Naive B cell (primary cell): ENCODE measurements at places on chromosomes 13 and 19.

DNA sequence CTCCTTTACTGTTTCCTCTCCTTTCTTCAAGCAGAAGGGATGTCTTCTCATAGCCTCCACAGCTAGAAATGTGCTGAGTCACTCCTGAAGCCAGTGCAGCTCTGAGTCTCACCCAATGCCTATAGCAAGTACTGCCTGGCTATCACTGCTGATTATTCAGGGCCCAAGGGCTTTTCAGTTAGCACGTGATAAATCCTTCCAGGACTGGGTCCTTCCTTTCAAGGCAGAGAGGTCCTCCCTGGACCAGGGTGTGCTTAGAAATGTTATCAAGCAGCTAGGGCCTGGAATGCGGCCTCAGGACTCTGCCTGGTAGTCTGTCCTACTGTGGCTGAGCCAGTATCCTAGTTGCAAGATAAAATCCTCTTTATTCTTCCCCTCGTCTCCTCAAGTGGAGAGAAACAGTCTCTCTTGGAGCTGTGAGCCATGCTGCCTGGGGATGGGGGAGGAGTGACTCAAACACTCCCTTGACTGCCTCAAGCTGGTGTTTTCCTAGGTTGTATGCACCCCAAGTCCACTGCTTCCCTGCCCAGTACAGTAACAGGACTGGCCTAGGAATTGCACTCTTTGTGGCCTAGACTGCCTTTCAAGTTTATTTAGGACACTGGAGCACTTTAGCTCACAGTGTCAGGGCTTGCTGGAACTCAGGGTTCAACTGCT lies 198.7 kb upstream of the SERP2 start:
- no peak for DNase-seq

- no peak for DNase-seq
Observed at GRCh38 chr19:13700621-13701020, 63.7 kb upstream of the MRI1 start.

DNA sequence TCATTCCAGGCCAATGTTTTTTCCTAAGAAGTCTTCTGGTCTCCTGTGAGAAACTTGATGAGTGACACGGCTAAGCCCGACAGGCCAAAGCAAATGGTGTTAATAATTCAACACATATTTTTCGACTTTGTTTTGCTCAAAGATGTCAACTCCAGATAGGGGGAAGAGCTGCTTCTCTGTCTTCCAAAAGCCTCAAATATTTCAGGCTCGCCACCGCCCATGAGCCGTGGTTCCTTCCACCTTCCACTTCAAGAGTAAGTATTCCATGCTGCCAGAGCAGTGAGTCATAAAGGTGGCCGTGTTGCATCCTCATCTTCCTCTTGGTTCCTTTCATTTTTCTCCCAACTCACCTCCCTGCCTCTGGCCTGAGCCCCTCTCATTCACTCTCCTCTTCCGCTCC lies 272.6 kb downstream of the EFNB2 start:
- DNase-seq: no peak

- peak; percentile 40 for DNase-seq
Observed at GRCh38 chr19:46766569-46767317, 20.5 kb upstream of the STRN4 start.

GRCh38 chr19:5961969-5962945 lies 15.7 kb downstream of the RANBP3 start:
- DNase-seq: peak; percentile 40

DNA sequence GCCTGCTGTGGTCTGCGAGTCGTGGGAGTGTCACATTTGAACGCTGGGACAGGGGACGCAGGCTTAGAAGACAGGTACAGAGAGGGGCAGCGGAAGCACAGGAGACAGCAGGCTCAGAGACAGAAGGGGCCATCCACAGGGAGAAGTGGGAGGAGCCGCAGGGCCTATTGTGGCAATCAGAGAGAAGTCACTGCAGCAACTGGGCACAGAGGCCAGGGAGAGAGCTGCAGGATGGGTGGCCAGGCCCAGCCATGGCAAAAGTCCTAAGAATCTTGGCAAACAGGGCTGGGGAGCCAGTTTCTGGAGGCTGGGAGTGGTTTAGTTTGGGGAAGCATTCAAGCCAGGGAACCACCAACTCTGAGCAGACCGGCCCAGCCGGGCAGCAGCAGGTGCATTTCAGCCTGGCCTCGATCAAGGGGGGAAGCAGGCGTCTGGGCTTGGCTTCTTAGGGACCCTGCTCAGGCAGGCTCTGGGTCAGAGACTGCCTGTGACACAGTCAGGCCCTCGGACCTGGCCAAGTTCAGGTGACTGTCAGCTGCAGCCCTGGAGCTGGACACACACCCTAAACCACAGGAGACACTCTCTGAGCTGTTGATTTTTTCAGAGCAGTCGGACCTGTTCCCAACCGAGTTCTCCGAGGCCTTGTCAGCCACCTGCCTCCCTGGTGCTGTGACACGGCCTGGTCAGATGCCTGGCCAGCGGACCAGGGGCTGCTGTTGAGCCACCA lies 11.8 kb downstream of the SH3GL1 start:
- no peak for DNase-seq

DNA sequence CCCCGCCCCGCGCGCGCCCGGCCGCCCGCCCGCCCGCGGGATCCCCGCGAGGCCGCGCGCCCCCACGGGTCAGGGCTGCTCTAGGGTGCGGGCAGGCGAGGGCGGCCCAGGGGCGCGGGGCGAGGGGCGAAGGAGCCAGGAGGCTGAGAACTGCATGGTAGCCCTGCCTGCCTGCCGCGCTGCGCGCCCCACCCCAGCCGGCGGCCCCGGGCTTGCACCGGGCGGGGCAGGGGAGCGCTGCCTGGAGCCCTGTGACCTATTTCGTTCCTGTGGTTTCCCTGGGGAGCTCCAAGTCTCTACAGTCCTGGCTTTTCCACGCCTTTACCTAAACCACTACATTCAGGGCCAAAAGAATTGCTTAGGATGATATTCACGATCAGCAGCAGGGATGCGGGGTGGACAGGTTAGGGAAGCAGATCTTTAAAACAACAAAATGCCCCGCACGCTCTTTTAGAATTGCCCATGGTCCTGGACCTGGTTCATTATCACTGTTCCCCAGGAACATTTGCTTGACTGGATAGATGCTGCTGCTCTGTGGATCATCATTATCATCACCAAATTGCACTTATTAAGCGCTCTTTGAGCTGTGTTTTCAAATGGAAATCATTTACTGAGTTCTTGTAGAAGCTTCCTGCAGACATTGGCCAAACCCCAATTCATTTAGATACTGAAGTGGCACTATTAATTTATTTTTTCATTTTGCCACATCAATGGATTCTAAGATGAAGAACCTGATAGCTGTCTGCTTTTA lies 421 bp upstream of the GPR12 start:
- no peak for DNase-seq

DNA sequence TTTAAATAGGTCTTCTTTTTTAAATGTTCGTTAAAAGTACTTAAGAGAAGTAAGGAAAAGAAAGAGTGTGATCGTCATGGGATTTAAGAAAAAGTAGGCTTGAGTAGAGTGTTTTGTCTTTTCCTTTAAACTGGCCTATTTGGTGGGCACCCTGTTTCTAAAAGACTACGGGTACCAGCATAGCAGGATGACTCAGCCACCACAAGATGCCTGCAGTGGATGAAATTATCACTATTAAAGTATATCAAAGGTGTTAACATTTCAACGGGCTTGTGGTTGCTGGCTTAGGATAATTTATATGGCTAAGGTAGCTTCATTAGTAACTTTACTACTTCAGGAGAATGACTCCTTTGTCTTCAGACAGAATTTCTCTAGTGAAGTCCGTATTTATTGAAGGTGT lies 112.6 kb downstream of the STARD13 start:
- no peak for DNase-seq

GRCh38 chr13:21111546-21111945 lies 50.2 kb upstream of the LATS2 start:
- DNase-seq: no peak

GRCh38 chr19:12996406-12997094 lies 1.3 kb downstream of the NFIX start:
- DNase-seq: no peak

- DNase-seq: no peak
Observed at GRCh38 chr19:15072930-15073647, 8.9 kb upstream of the OR1I1 start.
